Left renal pelvis (tissue), 4 donors: ENCODE measurements at places on chromosomes 1 and 21.

DNA sequence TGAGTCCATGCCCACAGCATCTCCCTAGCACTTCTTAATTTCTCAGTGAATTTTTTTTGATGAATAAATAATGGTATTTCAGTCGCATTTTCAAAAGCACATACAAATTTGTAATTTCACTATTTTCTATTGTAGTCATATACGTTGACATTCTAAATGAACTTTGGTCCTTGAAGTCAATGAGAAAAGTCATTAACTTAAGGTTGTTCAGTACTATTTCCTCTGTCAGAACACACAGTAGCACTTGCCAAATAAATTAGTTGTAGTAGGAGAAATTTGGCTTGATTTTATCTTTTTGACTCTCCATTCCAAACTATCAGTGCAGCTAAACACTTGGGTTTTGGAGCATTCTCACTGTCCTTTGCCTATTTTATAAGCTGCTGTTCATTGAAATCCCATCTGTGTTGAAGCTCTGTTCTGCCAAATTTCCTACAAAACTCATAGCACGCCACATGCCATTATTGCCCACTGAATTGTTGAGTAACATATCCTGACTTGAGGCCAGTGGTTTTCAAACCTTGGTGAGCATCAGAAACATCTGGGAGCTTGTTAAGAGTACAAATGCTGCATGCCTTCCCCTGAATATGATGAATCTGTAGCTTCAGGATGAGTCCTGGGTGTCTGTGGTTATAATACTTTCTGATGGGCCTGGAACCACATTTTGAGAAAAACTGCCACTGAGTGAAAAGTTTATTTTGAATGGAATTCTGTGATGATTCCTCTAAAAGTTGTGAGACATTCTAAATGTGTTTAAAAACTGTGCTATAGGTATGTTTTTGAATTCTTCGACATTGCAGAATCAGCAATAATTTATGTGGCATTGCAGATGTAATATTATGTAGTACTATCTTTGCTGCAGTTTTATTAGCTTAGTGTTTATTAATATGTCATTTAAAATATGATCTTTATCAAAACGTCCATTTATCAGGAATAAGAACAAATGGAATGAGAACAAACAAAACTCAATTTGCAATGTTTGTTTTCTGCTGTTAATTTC is 78.9 kb downstream of the DNM3 start:
- no peak for DNase-seq

DNA sequence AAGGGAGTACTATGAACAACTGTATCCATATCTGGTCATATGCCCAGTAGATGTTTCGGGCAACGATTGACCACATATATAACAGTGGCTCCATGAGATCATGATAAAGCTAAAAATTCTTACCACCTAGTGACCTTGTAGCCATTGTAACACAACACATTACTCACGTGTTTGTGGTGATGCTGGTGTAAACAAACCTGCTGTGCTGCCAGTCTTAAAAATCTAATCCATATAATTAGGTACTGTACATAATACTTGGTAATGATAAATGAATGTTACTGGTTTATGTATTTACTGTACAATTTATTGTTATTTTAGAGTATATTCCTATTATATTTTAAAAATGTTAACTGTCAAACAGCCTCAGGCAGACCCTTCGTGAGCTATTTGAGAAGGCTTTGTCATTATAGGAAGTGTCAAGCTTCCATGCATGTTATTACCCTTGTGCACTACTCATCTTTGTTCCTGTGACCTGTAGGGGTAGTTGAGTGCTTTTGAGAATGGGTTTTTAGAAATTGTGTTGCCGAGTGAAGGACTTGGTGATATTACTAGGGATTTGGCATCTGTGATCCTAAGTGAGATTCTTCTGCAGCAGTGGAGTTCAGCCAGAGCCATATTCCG is 23.6 kb downstream of the DIP2A start:
- DNase-seq = no peak

DNA sequence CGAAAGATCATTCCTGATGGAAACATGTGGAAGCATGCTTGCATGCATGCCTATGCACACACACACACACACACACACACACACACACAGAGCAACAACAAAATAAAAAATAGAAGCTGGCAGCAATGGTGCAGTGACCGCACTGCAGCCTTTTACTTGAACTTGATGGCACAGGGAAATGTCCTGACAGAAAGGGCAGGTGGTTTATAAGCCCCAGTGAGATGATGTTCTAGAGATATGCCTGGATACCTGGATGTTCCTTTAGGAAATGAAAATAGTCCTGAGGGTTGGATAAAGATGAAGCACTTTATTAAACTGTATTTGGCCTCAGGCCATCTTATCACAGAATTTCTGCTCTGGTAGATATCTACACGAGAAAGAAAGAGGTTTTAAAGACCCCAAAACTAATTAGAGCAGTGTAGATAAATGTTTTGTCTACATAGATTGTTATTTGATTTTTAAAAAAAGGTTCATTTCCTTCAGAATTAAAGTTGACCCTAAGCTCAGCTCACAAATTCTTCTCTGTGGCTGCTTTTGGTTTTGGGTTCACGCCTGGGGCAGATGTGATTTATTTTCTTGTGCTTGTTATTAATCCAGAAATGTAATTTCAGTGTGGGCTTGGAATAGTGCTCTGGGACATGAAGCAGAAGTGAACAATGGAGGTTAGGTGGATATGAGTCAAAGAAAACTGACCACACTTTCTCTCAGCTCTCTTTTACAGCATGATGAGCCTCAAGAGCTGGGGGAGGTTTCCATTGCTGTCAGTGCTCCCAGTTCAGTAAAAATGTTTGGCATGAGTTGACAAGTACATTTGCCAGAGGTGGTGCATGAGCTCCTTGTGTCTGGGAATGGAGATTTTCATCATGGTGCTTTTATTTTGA is 22.9 kb downstream of the ADAM30 start:
- peak; percentile 16 for DNase-seq

- no peak for DNase-seq
Observed at GRCh38 chr1:181036107-181036836, 2.5 kb downstream of the MR1 start.

DNA sequence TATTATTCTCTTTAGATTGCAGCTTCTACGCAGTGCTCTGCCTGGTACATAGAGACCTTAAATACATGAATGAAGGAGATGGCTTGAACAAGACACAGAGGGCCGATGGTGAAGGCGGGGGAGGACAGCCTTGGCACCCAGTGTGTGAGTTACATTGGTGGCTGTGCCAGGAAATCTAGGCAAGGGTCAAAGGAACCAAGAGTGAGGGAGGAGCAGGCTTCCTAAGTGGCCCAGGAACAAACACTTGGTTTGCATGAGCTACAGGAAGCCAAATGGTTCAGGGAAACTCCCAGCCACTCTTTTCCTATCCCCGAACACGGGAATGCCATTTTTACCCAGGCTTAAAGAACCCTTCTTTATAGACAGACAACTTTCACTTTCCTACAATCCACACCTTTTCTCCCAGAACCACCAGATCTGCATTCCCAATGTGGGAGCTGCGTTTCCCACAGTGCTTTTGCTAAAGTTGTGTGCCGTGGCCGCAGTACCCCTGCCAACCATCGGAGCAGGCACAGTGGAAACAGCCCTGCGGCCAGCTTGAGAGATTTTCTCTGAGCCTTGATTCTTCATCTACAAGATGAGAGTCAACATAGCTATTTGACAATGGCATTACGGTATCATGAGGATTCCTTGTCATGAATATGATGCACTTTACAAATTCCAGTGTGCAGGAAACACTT is 3.5 kb upstream of the CLEC20A start:
- no peak for DNase-seq

GRCh38 chr1:90579212-90579802 is 137.8 kb downstream of the BARHL2 start:
- no peak for DNase-seq

- no peak for DNase-seq
Observed at GRCh38 chr1:155184835-155185782, 11.5 kb downstream of the TRIM46 start.

- DNase-seq = no peak
Observed at GRCh38 chr21:46045154-46045553, 52.8 kb upstream of the COL6A2 start.

- DNase-seq = no peak
Observed at GRCh38 chr1:107900090-107900945, 64.7 kb downstream of the VAV3 start.
